Activated CD4-positive, alpha-beta T cell treated with anti-CD3 and anti-CD28 coated beads for 4 hours (primary cell): ENCODE measurements at places on chromosomes 1 and 21.

DNA sequence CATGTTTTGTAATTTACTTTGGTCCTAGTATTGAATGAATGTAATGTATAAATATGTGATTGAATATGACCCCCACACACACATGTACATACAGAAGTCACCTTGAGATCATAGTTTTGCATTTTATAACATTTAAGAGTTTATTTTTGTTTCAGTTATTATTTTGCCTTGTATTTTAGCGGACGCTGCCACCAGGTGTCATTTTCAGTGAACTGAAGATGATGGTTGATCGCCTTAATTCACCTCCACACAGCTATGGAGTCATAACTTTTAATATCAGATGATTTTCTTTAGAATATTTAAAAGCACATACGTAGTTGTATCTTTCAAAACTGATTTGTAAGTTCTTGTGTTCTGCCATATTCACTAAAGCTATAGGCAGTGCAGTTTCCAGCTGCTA lies 130.4 kb downstream of the DYRK1A start:
- peak; percentile 10 for DNase-seq

- DNase-seq = no peak
Observed at GRCh38 chr1:62299426-62300200, 19.6 kb downstream of the KANK4 start.

DNA sequence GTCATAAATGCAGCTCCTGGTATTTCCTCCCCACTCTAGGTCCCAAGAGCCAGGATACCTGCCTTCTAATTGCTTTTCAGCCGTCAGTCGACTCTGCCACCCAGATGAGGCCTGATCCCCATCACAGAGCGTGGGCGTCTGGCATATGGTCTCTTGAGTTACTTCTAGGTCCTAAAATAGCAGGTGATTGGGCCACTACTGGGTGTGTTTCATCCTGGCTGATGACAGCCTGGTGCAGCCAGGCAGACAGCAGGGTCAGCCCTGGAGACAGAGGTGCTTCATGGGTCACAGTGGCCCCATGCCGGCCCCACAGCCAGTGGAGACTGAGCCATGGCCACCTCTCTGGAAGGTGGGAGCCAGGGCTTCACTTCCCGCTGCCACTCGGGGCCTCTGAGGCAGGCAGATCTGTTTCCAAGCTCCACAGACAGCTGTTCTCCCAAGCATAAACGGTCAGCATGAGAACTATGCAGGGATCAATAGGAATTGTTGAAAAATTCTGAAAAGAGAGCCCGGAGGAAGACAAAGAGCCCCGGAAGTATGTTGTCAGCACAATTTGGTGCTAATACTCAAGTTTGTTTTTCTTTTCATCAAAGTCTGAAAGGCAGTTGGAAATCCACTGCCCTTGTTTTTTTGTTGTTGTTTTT lies 83.0 kb downstream of the MAN1C1 start:
- no peak for DNase-seq

GRCh38 chr1:9400425-9401079 lies 107.9 kb downstream of the SPSB1 start:
- DNase-seq = peak; percentile 13

DNA sequence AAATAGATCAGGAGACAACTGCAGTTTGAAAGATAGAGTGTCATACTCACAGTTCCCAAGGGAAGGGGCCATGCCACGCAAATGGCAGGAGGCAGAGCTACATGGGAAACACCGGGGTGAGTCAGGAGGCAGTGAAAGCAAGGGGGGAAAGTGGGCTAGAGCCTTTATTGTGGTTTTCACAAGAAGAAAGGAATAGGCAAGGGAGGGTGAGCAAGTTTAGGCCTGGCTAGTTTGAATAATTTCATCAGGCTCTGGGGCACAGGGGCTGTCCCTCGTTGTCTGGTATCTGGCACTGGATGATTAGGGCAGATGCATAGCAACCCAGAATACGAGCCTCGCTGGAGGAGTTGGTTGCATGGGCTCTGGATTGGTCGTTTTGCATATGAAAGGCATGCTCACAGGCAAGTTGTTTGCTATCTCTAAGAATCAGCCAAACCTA lies 17.0 kb upstream of the ITLN2 start:
- DNase-seq = no peak

DNA sequence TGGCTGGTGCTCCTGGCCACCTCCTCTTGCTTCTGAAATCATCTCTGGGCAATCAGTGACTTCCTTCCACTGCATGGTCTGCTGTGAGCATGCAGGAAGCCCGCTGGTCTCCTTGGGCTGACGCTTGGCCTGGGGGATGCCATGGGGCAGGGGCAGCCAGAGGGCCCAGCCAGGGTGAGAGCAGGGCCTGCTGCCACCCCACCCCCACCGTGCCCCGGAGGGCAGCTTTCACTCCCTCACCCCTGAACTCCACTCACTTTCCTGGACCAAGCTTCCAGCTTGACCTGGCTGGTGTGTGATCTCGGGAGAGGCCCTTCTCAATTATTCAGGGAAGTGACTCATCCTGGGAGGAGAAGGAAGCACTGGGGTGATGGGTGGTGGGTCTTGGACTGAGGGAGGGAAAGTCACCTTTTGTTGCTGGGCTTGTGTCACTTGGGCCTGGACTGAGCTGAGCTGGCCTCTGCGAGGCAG lies 270.2 kb upstream of the CSF3R start:
- DNase-seq = no peak

DNA sequence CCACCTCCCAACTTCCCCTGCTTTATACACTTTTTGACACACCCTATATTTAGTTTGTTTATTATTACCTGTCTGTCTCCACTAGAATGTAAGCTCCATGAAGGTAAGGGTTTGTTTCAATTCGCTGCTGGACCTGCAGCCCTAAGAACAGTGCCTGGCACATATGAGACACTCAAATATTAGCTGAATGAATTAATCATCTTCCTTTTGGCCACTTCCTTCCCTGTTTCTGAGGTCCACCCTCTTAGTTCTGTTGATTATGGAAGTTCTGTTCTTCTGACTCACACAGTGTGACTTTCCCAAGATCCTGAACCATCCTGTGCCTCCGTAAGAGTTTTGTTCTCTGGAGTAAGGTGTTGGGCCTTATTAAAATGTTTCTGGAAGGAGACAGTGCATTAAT lies 40.4 kb upstream of the GJA5 start:
- DNase-seq = no peak

GRCh38 chr1:156244712-156245111 lies 2.7 kb downstream of the BGLAP start:
- no peak for DNase-seq

DNA sequence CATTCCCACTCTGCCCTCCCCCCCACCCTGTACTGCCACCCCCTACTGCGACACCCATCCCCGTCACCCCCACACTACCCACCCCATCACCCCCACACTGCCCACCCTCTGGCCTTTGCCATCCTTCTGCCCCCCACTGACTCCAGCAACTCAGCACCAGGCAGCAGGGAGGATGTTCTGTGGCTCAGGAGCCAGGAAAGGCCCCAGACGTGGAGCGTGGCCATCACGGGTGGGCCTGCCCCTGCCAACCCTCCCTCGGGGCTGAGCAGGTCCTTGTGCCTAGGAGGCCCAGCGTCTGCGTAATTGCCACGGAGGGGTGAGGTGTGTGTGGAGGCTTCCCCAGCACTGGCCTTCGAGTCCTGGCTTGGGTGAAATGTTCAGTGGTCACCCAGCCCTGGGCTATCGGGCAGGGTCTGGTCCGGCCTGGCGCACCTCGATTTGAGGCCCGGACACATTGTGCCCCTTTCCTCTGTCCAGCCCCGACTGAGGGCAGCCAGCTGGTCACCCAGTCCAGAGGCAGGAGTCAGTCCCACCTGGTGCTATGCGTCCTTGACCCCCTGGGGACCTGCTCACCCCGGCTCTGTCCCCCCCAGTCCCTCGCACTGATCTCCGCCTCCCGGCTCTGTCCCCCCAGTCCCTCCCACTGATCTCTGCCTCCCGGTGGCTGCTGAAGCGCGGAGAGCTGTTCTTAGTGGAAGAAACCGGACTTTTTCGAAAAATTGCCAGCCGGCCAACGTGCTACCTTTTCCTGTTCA lies 23.0 kb downstream of the ARHGEF16 start:
- no peak for DNase-seq

DNA sequence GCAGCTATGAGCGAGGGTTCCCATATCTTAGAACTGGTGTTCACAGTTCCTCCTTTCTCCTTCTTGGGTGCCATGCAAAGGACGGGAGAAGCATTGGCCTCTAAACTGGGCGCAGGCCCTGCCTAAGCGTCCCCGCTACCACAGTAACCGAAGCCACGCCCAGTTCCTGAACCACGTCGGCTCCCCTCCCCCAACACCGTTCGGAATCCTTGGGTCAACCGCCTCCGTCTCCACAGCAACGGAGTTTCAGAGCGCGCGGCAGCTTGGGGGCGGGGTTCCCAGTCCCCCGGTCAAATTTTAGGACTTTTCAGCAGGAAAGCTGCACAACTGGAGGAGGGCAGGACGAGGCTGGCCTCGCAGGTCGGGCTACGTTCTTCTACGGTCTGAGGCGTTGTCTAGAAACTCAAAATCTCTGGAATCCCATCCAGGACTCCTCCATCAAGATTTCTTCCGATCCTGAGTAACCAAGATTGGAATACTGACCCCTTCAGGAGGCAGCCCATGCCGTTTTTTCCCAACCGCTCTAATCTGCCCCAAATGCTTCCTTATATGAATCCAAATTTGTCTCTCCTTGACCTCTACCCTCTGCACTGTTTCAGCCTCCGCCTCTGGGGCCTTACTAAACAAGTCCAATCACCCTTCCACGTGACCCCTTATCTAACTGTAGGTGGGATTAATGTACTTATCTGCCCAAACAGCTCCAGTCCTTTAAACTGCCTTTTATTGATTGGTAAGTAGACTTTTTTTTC lies at the start of gene SPAG17:
TSS of gene SPAG17 (minus strand) at position 145 of the 749 bp plus-strand sequence. CDS start at position 74, 71 bp downstream.
- no peak for DNase-seq

- DNase-seq = no peak
Observed at GRCh38 chr1:226569879-226570547, 21.4 kb downstream of the STUM start.

GRCh38 chr1:7505771-7506453 lies 265.2 kb upstream of the VAMP3 start:
- no peak for DNase-seq

DNA sequence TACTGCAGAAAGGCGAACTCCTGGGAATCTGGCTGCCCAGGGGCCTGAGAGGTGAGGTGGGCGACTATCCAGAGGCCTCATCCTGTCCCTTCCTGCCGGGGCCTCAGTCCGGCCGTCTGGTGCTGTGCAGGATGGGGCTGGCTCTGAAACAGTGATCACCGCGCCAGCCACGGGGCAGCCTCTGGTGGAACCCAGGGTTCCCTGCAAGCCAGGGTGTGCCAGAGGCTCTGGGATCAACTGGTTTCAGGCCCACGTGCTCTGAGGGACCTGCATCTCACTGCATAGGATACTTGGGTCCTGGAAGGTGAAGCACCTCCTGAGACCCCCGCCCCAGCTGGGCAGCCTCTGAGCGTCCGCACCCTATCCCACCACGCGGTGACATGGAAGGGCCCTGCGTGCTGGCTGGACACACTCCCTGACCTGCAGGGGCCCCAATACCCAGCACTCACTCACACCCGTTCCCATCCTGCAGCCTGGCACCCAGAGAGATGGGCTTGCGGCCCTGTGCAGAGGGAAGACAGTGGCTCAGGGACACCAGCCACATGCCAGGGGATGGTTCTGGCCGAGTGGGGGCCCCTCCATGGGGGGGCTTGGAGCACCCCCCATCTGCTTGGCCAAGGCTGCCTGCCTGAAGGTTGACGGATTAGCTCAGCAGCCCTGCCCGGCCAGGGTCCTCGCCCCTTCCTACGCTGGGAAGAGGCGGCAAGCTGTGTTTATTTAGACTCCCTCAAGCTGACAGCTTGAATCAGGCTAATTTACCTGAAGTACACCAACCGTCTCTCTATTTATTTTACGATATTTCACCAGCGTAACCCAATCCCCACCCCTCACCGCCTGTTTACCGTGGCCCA lies 64.3 kb upstream of the TTC34 start:
- DNase-seq = no peak

DNA sequence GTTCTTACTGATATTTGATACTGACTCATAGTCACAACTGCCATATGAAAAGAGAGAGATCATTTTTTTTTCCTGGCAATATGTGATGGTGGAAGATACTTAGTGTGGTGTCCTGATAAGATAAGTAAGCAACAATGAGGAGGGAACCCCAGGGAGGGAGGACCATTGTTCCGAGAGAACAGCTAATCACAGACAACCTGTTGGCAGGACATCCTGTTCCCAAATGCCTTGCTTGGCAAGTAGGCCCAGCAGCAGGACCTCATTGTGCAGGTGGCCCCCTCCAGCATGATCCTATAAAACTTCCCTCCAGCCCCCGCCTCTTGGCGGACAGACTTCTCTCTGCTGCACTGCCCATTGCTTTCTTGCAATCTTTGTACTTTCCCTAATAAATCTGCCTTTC lies 329.4 kb upstream of the CHRM3 start:
- no peak for DNase-seq

GRCh38 chr1:226826479-226827261 lies 43.7 kb upstream of the PSEN2 start:
- DNase-seq = no peak

- DNase-seq = no peak
Observed at GRCh38 chr1:171643156-171643555, 9.3 kb downstream of the MYOC start.

- no peak for DNase-seq
Observed at GRCh38 chr1:16018749-16019643, 1.2 kb upstream of the HSPB7 start.

DNA sequence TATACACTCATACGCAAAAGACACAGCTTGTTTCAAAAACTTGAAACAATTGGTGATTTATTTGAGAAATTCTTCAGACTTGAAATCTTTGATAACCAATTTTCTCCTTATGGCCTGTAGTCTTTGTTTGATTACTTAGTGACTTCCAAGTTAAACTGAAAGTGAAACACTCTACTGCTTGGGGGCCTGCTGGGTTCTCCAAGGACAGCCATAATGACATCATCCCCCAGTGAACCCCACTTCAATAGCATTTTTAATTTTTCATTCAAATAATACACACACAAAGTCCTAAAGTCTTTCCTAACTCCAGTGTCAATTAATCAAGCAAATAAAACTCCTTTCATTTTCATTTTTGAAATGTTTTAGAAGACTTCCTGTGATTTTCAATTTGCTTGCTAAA lies 59.2 kb downstream of the KRTAP19-8 start:
- no peak for DNase-seq

GRCh38 chr1:4346131-4346530 lies 308.3 kb upstream of the AJAP1 start:
- DNase-seq = no peak

GRCh38 chr1:45585110-45585426 lies 1.2 kb downstream of the NASP start:
- no peak for DNase-seq

DNA sequence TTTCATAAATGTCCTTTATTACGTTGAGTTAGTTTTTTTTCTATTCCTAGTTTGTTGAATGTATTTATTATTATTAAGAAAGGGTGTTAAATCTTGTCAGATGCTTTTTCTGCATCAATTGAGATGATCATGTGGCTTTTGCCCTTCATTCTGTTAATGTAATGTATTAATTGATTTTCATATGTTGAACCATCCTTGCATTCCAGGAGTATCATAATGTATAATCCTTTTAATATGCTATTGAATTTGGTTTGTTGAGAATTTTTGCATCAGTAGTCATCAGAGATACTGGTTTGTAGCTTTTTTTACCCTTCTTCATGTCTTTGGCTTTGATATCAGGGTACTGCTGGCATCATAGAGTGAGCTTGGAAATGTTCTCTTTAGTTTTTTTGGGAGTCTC lies 100.0 kb downstream of the POFUT2 start:
- DNase-seq = no peak
